Body of pancreas (tissue), 4 donors: ENCODE measurements at places on chromosomes 1 and 21. TPM values are rescaled to one million over a fixed set of nuclear protein-coding genes. Genes with fewer than 3 reads are reported as not detected.

SLC25A34 gene
- total RNA-seq: 5.7 TPM

GUCA2A gene
- not detected for total RNA-seq

SPRR4 gene
- total RNA-seq: not detected

ZNF683 gene
- not detected for total RNA-seq

ALX3 gene
- total RNA-seq: not detected

PTPRF gene
- 89.0 TPM for total RNA-seq

CLDN8 gene
- not detected for total RNA-seq

MXRA8 gene
- total RNA-seq: 48.5 TPM

C8A gene
- total RNA-seq: not detected

FCRL6 gene
- not detected for total RNA-seq

NBPF14 gene
- 57.9 TPM for total RNA-seq

DNA sequence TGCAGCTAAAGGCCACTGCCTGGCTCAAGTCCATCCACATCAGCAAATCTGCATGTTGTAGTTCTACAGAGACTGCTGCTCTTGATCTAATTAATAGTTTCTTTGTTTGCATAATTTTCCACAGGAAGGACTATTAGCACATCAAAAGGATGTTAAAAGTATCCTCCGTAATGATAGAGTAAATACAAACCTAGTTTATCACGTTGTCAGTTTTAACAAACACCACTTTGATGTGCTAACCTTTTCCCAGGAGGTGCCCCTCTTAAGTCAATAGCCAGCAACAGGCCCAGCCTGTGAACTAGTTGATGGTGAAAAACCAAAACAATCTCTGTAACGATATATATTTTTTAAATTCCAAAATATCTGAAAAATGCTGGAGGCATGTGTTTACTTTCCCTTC lies 64.2 kb upstream of the SLC22A15 start:
- no peak overlapping the region for H3K27ac ChIP-seq
- DNase-seq: no peak
- H3K4me1 ChIP-seq: no peaks in the 10 kb centered on the region
- no peaks in the 10 kb centered on the region for H3K27me3 ChIP-seq
- no peaks in the 10 kb centered on the region for H3K36me3 ChIP-seq

- DNase-seq: no peak
- no peaks in the 10 kb centered on the region for H3K36me3 ChIP-seq
- no peak overlapping the region for H3K27ac ChIP-seq
- no peaks in the 10 kb centered on the region for H3K4me1 ChIP-seq
Measured at GRCh38 chr1:33443080-33443704, 12.3 kb upstream of the PHC2 start.

DNA sequence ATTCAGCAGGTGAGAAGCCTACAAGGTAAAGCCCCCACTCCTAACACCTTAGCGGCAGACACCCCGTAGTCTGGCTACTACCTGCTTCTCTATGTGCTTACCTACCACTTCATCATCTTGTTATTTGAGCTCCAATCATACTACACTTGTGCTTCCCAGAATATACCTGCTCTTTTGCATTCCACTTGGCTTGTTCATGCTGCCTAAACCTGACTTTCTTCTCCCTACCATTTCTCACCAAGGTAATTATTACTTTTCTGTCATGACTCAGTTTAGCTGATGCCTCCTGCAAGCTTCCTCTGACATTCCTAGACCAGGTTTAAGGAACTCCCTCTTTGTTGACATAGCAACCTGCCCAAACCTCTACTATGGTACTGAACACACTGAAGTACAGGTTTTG lies 495.6 kb upstream of the C1orf87 start:
- no peaks in the 10 kb centered on the region for H3K27me3 ChIP-seq
- no peak overlapping the region for H3K4me3 ChIP-seq
- DNase-seq: no peak
- H3K36me3 ChIP-seq: no peaks in the 10 kb centered on the region

DNA sequence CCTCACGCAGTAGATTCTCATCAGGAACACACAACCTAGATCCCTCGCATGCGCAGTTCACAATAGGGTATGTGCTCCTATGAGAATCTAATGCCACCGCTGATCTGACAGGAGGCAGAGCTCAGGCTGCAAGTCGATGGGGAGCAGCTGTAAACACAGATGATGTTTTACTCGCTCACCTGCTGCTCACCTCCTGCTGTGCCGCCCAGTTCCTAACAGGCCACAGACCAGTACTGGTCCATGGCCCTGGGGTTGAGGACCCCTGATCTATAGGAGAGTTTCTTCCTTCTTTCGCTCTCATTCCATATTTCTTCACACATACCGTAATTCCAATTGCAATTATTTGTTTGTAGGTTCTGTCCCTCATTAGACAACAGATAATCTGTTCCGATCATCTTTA lies 103.4 kb downstream of the CLEC20A start:
- no peak overlapping the region for H3K4me3 ChIP-seq
- DNase-seq: no peak
- H3K4me1 ChIP-seq: no peaks in the 10 kb centered on the region
- H3K27ac ChIP-seq: no peak overlapping the region

DNA sequence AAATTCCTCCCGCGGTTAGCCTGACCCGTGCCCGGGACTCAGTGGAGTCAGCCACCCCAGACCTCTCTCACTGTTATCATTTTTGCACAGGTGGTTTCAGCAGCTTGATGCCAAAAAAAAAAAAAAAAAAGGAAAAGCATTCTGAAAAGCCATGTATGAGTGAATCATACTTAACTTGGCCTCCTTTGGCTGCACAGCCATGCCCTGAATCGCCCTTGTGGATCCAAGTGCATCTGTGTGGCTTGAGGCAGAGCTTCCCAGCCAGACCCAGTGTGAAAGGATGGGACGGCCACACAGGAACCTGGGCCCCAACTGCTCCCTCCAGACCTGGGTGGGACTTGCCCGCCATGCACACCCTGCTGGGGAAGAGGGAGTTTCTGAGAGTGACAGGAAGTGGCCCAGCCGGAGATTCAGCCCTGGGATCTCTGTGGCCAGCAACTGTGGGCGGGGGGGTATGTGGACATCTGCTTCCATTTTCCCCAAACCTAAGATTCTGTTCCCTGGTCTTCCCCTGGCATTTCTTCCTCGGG lies 8.6 kb downstream of the YBEY start:
- H3K27me3 ChIP-seq: no peaks in the 10 kb centered on the region
- H3K4me3 ChIP-seq: no peak overlapping the region
- H3K4me1 ChIP-seq: peaks cover 16% of the 10 kb centered on the region
- H3K36me3 ChIP-seq: no peaks in the 10 kb centered on the region
- DNase-seq: no peak

DNA sequence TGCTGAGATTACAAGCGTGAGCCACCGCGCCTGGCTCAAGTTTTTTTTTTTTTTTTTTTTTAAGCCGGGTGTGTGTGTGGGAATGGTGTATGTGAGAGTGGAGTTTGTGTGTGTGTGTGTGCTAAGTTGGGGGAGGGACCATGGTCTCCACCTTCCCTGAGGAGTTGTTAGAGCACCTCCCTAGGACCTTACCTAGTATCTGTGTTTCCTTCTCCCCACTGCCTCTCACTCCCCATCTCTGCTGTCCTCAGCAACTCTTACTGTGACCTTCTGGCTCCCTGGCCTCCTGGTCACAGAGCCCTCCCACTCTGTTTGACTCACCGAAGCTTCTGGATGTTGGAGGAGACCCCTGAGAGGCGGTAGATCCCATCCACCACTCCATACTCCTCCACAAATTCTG lies 10.4 kb downstream of the ARHGAP30 start:
- H3K4me3 ChIP-seq: no peak overlapping the region
- H3K27me3 ChIP-seq: no peaks in the 10 kb centered on the region
- H3K27ac ChIP-seq: no peak overlapping the region
- DNase-seq: no peak
- no peaks in the 10 kb centered on the region for H3K4me1 ChIP-seq

DNA sequence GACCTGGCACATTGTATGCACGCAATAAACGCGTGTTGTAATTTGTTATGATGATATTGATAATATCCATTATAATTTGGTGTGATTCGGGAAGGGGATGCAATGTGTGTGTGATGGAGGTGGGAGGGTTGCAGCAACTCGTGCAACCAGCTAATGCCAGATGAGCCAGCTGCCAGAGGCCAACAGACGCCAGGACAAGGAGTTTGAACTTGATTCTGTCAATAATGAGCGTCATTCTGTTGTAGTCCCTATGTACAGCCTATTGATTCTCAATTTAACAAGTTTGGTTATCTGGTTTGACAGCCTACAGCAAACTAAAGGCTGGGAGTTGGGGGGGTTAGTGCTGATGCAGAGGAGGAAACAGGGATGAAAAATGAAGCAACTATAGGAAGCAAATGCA lies 35.5 kb downstream of the TIAM1 start:
- H3K4me1 ChIP-seq: no peaks in the 10 kb centered on the region
- DNase-seq: no peak
- no peak overlapping the region for H3K4me3 ChIP-seq
- no peaks in the 10 kb centered on the region for H3K27me3 ChIP-seq
- no peaks in the 10 kb centered on the region for H3K36me3 ChIP-seq

DNA sequence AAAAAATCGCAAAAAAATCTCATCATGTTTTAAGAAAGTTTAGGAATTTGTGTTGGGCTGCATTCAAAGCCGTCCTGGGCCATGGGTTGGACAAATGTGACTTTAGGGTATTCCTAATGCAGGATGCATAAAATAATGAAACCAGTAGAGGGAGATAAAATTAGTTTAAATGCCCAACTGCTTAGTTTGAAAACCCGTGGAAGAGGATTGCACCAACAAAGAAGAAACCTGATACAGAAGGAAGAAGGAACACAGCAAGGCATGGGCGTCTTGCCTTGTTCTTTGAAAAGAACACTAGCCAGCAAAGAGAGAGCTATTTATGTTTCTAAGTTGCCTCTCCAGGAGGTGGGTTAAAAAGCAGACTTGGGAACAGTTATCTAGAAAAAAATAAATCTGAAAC lies 37.9 kb downstream of the WDR3 start:
- no peaks in the 10 kb centered on the region for H3K27me3 ChIP-seq
- no peak for DNase-seq
- H3K27ac ChIP-seq: no peak overlapping the region
- H3K36me3 ChIP-seq: no peaks in the 10 kb centered on the region
- no peaks in the 10 kb centered on the region for H3K4me1 ChIP-seq

DNA sequence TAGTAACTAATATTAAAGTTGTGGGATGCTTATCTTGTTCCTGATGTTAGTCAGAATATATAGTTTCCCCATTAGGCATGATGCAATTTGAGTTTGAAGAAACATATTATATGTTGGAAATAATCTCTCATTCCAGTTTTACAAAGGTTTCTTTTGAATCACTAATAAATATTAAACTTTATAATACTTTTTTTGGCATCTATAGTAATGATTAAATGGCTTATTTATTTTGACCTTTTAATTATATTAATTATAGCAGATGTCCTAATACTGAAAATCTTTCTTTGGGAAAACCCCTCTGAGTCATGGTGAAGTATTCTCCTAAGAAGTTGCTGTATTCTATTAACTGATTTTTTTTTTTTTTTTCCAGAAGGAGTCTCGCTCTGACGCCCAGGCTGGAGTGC lies 28.5 kb upstream of the PTGS2 start:
- no peaks in the 10 kb centered on the region for H3K36me3 ChIP-seq
- H3K27ac ChIP-seq: no peak overlapping the region
- no peaks in the 10 kb centered on the region for H3K4me1 ChIP-seq
- DNase-seq: no peak
- no peak overlapping the region for H3K4me3 ChIP-seq
- H3K27me3 ChIP-seq: no peaks in the 10 kb centered on the region

DNA sequence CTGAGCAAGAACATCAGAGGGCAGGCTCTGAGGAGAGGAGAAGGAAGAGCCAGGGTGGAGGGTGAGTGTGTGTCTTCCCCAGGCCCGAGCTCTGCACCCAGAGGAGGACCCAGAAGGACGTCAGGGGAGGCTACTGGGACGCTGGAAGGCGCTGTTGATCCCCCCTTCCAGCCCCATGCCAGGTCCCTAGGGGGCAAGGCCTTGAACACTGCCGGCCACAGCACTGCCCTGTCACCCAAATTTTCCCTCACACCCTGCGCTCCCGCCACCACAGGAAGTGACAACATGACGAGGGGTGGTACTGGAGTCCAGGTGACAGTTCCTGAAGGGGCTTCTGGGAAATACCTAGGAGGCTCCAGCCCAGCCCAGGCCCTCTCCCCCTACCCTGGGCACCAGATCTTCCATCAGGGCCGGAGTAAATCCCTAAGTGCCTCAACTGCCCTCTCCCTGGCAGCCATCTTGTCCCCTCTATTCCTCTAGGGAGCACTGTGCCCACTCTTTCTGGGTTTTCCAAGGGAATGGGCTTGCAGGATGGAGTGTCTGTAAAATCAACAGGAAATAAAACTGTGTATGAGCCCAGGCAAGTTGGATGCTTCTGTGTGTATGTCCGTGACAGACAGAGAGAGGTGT lies 17.1 kb downstream of the BCAN start:
- H3K4me1 ChIP-seq: peaks cover 50% of the 10 kb centered on the region
- DNase-seq: no peak
- no peaks in the 10 kb centered on the region for H3K36me3 ChIP-seq
- H3K27ac ChIP-seq: no peak overlapping the region

DNA sequence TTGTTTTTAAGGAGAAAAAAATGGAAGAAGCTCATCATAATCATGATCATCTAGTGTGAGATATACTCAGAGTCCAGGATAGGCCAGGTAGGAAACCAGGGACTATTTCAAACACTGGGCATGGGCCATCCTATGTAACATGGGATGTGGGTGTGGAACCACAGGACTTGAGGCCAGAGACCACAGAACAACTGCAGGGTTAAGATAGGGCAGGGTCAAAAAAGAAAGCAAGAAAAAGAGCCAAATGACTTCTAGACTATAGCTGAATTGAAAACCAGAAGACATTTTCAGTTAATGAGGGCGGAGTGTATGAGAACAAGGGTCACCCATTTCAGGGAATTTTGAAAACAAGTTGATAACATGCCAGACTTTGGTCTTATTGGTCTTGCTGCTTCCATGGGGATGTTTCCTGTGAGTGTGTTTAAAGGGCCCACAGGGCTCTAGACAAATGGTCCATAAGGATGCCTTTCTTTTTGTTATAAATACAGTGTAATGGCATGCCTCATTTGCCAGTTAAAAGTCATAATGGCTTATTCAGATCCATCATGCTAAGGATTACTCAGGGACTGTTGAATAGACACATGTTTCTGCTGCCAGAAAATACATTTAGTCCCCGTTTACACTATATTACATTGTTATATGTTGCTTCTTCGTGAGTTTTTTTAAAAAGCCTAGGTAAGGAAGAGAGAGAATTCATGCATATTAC lies 182.0 kb upstream of the C21orf91 start:
- H3K4me3 ChIP-seq: no peak overlapping the region
- no peaks in the 10 kb centered on the region for H3K27me3 ChIP-seq
- no peaks in the 10 kb centered on the region for H3K36me3 ChIP-seq
- DNase-seq: no peak

- H3K4me1 ChIP-seq: no peaks in the 10 kb centered on the region
- H3K4me3 ChIP-seq: no peak overlapping the region
- H3K36me3 ChIP-seq: no peaks in the 10 kb centered on the region
- H3K27me3 ChIP-seq: no peaks in the 10 kb centered on the region
Measured at GRCh38 chr21:31279986-31280385, 64.1 kb downstream of the TIAM1 start.

- no peaks in the 10 kb centered on the region for H3K36me3 ChIP-seq
- H3K27me3 ChIP-seq: no peaks in the 10 kb centered on the region
- peak; percentile 61 for DNase-seq
Measured at GRCh38 chr1:179599623-179600249, 8.1 kb downstream of the TDRD5 start.

- H3K4me1 ChIP-seq: peaks cover 12% of the 10 kb centered on the region
- H3K36me3 ChIP-seq: peaks cover 3% of the 10 kb centered on the region
- no peak for DNase-seq
- no peak overlapping the region for H3K4me3 ChIP-seq
Measured at GRCh38 chr1:27821761-27822315, 8.7 kb upstream of the PPP1R8 start.

GRCh38 chr1:199242147-199242546 lies 603.3 kb downstream of the PTPRC start:
- H3K27me3 ChIP-seq: no peaks in the 10 kb centered on the region
- DNase-seq: no peak
- H3K27ac ChIP-seq: no peak overlapping the region
- no peaks in the 10 kb centered on the region for H3K36me3 ChIP-seq
- no peaks in the 10 kb centered on the region for H3K4me1 ChIP-seq

GRCh38 chr1:13818926-13819325 lies 118.9 kb downstream of the PRDM2 start:
- H3K27ac ChIP-seq: no peak overlapping the region
- no peak overlapping the region for H3K4me3 ChIP-seq
